Uterus (tissue), 4 donors: ENCODE measurements at places on chromosomes 7 and 10. TPM values are rescaled to one million over a fixed set of nuclear protein-coding genes. Genes with fewer than 3 reads are reported as not detected.

The PTPRN2 gene
- total RNA-seq: 5.2 TPM

- no peak overlapping the region for H3K4me3 ChIP-seq
- H3K27ac ChIP-seq: no peak overlapping the region
- H3K27me3 ChIP-seq: no peaks in the 10 kb centered on the region
- no peaks in the 10 kb centered on the region for H3K36me3 ChIP-seq
- H3K4me1 ChIP-seq: no peaks in the 10 kb centered on the region
Observed at GRCh38 chr7:25303281-25304181, 75.2 kb upstream of the NPVF start.

DNA sequence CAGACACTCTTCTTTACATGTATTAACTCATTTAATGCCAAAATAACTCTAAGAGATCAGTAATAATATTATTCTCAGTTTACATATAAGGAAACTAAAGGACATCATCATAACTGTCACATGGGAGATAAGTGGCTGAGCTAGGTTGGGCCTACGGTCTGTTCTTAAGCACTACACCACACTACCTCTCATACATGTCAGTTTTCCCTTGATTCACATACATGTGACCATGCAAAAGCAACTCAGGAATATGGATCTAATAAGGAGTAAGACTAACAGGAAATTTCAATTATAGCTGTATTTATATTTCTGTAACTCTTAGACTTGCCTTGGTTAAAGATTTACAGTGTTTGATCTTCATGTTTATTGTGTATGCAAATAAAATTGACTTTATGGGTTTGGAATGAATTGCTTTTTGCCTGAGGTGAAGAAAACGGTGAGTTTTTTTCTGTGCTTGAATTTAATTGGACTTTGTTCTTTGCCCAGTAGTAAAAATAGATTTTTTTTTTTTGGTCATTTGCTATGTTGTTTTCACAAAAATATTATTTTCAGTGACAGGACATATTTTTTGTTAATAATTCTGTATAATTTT is 69.7 kb downstream of the CYP51A1 start:
- H3K27ac ChIP-seq: no peak overlapping the region
- H3K4me1 ChIP-seq: no peaks in the 10 kb centered on the region
- no peak overlapping the region for H3K4me3 ChIP-seq
- H3K36me3 ChIP-seq: no peaks in the 10 kb centered on the region

DNA sequence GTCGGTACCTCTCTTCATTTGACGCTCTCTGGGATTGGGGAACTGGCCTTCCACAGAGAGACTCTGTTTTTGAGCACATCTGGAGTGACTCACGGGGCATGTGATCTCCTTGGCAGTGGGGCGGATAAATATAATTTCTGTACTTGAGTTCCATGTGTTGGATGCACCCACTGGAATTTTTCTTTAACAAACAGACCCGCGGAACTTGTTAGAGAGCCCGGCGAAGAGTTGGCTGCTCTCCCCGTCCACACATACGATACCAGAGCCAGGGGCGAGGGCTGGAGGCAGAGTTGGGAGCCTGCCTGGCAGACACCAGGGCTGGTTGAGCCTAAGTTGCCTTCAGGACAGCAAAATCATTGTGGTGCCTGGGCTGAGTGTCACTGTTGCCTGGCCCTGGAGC is at the start of gene FAM180A:
Gene FAM180A (minus strand): TSS at position 44 of the 400 bp plus-strand sequence. CDS start 233 bp downstream, outside the sequence.
- H3K36me3 ChIP-seq: no peaks in the 10 kb centered on the region
- DNase-seq: peak; percentile 77
- H3K4me1 ChIP-seq: no peaks in the 10 kb centered on the region
- H3K4me3 ChIP-seq: peak within 1 kb of the TSS; percentile 12
- no peaks in the 10 kb centered on the region for H3K27me3 ChIP-seq

DNA sequence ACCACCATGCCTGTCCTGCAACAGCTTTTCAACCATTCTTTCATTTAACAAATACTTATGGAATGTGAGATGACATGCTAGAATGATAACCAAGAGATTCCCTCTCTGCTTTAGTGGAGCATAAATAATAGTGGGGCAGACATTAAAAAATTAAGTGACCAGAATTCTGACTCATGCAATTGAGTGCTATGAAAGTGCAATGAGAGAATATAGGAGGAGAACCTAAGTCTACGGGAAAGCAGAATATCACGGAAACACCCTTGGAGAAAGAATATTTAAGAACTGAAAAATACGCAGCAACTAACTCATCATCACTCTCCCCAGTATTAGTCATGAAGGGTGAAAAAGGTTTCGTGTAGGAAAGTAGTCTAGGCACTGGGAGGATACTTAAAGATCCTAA is 7.1 kb downstream of the KIF5B start:
- no peak for DNase-seq
- peaks cover 7% of the 10 kb centered on the region for H3K4me1 ChIP-seq
- H3K27ac ChIP-seq: peak overlapping the region; percentile 9
- H3K27me3 ChIP-seq: no peaks in the 10 kb centered on the region
- H3K4me3 ChIP-seq: no peak overlapping the region

DNA sequence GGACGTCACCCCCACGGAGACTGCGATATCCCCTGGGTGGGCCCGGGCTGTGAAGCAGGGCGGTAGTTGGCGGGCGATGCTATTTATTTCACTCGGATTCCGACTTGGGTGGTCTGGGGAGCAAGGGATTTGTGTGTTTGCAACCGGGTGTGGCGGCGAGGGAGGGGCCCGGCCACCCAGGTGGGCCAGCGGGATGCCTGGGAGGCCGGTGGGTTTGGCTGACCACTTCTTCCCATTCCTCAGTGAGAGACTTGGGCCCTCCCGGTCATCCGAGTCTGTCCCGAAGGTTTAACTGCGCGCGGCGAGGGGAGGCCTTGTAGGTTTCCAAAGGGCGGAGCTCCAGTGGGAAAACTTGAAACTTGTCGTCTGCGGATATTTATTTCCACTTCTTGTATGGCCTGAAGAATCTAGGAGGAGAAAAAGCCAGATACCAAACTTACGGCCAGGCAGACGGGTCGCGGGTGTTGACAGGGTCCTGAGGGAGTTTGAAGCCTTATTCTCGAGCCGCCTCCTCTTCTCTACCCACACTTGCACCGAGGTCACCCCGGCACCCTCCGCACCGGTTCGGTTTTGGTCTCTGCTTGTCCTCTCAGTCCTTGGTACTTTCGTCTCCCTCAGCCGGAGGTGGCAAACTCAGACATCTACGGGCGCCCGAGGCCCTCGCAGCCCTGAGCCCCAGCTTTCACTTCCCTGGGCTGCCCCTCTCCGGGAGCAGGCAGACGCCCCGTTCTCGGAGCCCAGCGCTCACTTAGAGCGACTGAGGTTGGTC is 17.9 kb downstream of the ZNF316 start:
- H3K27ac ChIP-seq: no peak overlapping the region
- no peak overlapping the region for H3K4me3 ChIP-seq
- H3K27me3 ChIP-seq: no peaks in the 10 kb centered on the region

DNA sequence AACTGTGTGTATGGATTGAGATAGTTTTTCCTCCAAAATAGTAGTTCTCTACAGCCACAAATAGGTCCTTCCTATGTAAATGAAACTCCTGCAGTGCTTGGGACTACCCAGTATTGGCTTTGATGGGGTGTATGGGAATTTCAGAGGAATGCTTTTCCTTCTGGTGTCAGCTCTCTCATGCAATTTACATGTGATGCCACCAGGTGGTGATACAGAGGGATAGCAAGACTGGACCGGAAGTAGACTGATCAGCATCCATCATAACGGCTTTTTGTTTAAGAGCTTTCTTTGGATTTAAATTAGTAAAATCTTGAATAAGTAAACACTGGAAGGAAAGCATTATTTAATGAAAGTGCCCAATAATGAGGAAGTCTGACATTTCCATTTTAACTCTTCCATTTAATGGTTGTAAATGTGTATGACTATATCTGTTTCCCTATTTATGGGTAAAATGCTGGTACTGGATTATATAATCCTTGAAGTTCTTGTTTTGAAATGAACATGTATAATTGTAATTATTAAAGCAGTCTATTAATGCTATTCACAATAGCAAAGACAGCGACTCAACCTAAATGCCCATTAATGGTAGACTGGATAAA is 22.7 kb downstream of the DYNC1I1 start:
- no peaks in the 10 kb centered on the region for H3K36me3 ChIP-seq
- no peak overlapping the region for H3K4me3 ChIP-seq
- no peak overlapping the region for H3K27ac ChIP-seq
- H3K27me3 ChIP-seq: no peaks in the 10 kb centered on the region
- no peak for DNase-seq
- no peaks in the 10 kb centered on the region for H3K4me1 ChIP-seq

DNA sequence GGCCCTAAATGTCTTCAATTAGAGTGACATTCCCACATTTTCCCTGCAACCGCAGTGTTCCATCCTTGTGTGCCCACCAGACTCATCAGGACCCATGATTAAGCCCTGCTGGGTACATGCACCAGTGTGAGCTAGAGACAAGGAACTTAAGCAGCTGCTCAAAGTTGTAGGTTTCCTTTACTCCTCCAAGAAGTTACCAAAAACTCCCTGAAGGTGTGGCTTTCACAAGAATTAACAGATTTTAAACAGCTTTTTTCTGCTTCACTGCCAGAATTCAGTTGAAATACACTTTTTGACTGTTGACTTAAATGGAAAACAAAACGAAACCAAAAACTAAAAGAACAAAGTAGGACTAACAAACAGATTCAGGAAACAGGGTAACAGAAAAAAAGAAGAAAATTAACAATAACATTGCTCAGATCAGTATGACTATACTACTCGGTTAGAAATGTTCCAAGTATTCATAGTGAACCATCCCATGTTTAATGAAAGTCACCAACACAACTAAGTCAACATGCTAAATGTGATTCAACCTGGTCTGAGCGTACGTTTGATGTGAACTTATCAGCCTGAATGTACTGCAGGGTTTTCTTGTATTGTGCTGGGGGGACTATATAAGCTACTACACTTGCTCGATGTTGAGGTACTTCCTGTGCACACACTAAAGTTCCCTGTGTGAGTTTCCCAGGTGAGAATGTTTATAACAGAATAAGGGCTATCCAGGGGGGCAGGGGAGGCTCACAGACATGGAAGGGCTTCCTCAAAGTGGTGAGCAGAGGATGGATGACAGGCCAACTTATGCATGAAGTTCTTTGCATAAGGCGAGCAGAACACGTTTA is 22.2 kb downstream of the SLC37A3 start:
- no peak overlapping the region for H3K4me3 ChIP-seq
- H3K27ac ChIP-seq: no peak overlapping the region
- no peaks in the 10 kb centered on the region for H3K4me1 ChIP-seq
- DNase-seq: no peak
- H3K36me3 ChIP-seq: no peaks in the 10 kb centered on the region
- H3K27me3 ChIP-seq: no peaks in the 10 kb centered on the region

GRCh38 chr7:105024734-105025133 is 10.7 kb downstream of the KMT2E start:
- no peak for DNase-seq
- H3K36me3 ChIP-seq: no peaks in the 10 kb centered on the region
- H3K4me1 ChIP-seq: peaks cover 28% of the 10 kb centered on the region

The CYP3A5 gene
- total RNA-seq: 4.4 TPM
